ENCODE measurements at places on chromosomes 7 and 10.

- DNase-seq: peak; percentile 98
Measured at GRCh38 chr10:126663328-126663727, 7.2 kb downstream of the C10orf90 start.

DNA sequence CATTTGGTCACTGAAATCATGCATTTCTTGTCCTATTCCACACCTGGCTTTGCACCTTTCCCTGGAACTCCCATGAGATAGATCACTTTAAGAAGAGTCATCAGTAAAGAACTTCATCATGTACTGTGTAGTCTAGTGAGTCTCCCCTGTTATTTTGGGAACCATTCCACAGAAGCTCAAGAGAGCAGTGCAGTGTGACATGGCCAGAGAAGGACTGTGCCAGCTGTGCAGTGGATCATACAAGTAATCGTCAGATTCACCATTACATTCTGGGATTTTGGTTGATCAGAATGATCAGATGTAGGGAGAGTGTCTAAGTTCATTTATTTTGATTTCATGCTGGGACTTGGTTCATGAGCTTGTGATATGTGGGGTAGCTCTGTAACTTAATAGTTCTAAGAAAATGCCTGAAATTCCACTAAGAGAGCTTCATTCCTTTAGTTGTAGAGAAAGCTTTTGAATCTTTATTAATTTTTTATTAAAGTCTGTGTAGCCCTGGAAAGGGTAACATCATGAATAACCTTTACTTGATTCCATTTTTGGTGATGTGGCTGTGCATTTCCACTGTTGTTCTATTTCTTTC lies 166.8 kb downstream of the SUGCT start:
- peak; percentile 78 for DNase-seq

- no peak for DNase-seq
Measured at GRCh38 chr7:30816645-30817370, 45.6 kb downstream of the MINDY4 start.

DNA sequence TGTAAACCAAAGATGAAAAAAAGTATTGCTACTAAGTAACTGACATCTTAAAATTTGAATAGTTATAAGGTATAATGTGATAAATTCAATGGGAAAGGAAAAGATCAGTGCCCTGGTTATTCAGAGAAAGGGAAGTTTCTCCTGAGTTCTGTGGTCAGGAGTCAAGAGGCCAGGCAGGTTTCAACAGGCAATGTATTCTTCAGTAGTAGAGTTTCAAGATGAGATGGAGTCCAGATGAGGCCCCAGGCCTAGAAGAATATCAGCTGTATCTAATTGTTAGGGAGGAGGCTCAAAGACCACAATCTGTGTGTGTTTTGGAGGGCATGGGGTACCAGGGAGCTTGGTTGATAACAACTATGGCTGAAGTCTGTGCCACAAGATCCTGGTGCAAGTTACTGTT lies 101.4 kb upstream of the DLX6 start:
- no peak for DNase-seq

DNA sequence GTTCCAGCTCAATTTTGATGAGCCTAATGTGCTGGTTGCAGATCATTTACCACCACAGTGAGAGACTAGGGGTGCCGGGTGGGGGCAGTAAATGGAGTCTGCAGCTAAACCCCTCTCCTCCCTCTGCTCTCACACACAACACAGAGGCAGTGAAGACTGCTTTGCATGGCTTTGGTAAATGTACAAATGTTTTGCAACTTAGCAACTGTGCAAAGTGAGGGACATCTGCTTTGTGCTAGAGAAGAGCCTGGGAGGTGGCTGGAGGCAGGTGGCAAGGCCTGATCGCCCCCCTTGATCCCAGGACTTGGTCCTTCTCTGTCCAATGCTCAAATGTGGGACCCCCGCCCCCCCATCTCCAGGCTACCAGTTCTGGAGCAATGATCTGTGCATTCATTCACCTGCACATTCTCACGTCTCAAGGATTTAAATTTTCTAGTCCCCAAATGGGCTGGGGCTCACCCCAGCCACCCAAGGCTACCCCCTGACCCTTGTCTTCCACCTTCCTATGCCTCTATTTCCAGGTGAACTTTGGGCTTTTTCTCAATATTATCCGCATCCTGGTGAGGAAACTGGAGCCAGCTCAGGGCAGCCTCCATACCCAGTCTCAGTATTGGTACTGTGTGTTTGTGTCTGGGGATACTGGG lies 11.6 kb downstream of the GHRHR start:
- no peak for DNase-seq

DNA sequence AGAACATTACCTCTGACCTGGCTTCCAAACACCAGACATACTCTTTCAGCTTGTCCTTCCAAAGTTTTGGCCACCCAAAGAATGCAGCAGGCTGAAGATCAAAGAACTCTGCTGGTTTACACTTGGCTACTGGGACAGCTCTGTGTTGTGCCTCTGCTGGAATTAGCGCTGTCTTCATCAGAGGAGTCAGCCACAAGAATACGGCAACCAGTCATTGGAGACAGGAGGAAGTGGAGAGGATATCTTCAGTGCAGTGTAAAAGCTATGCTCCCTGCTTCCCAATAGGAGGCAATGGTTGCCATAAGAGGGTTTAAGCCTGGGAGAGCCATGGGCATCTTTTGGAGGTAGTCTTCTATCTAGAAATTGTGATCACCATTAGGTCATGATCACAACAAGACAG lies 126.7 kb upstream of the WNT16 start:
- DNase-seq: no peak

- peak; percentile 96 for DNase-seq
Measured at GRCh38 chr7:137873979-137874777, 27.4 kb upstream of the DGKI start.

DNA sequence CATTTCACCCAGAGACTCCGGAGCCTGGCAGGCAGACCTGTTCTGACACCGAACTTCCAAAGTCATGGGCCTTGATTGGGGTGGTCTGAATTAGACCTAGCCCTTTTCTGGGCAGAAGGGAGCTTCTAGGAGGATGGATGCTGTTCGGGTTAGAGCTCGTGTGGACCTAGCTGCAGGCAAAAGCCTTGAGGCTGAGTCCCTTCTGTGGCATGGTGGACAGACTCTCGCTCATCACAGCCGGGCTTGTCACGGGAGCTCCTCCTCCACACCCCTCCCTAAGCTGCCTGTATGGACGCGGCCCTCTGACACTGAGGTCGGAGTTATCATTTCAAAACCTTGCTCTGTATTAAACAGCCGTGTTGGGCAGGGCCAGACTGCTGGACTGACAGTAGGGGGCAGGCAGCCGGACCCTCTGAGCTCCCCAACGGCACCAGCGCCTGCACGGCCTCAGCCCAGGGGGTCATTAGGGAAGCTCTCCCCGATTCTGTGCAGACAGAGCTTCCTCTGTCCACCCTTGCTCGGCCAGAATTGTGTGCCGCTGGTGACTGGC lies 2.2 kb downstream of the IRF5 start:
- DNase-seq: no peak

- no peak for DNase-seq
Measured at GRCh38 chr10:79053481-79054202, 15.1 kb upstream of the ZMIZ1 start.

DNA sequence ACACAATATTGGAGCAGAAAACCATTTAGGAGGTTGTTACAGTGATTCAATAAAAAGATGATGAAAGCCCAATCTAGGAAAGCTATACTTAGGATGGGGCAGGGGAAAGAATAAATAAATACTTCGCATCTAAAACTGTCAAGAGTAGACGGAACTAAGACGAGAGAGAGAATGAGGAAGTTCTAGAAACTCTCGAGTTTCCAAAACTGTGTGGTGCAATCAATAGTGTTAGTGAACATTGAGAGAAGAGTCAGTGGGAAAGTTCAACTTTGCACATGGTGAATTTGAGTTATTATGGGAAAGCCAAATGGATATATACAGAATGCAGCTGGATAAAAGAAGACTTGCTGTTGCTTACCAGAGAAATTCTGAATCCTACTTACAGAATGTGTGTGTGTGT lies 133.8 kb upstream of the MEOX2 start:
- no peak for DNase-seq

DNA sequence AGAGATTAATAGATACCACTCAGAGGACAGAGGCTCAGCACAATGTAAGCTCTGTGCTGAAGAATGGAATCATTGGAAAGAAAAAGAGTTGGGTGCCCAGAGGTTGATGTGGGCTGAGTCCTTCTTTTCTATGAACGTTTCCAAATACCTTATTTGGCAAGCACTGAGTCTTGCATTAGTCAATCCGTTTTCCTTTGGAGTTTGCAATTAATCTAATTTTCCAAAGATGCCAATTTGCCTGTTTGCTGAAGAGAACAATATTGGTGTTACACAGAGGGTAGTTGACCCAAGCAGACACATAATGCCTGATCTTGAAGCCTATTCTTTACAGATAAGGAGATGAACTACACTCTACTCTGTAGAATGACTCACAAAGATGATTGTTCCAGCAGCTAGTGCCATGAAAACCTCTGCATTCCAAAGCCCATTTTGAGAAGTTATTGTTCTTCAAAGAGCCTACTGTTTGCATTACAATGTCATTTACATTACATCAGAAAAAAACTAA lies 55.4 kb upstream of the MET start:
- DNase-seq: peak; percentile 67

DNA sequence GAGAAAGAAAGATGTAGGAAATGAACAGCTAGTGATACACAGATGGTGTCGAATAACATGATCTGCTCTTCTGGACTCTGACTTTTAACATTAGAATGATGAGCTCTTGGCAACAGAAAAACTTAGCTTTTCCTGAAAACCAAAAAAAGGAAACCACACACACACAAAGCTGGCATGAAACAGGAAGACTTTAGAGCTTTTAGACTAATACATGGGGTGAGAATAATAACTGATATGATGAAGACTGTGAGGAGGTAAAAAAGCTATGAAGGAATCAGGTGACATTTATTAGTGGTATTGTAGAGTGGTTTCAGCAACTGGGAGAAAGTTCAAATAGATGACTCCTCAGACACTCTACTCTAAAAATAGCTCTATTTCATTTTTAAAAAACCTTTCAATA lies 491.9 kb downstream of the PARD3 start:
- peak; percentile 36 for DNase-seq

GRCh38 chr7:158495786-158496185 lies 91.8 kb downstream of the PTPRN2 start:
- no peak for DNase-seq

GRCh38 chr10:69787681-69788080 lies 14.0 kb upstream of the COL13A1 start:
- no peak for DNase-seq

GRCh38 chr7:121102619-121103018 lies 114.1 kb downstream of the CPED1 start:
- no peak for DNase-seq

DNA sequence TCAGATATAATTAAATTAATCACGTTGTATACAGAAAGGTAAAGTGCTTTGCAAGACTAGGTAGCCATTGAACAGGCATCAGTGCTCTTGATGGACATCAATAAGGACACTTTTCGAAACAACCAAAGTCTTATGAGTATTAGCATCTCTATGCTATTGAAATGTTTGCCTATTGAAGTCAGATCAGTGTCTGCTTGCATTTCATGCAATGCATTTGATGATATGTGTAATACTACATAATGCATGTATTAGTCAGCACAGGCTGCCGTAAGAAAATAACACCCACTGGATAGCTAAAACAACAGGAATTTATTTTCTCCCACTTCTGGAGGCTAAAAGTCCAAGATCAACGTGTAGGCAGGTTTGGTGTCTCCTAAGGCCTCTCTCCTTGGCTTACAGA lies 209.3 kb upstream of the PLXDC2 start:
- DNase-seq: peak; percentile 18

DNA sequence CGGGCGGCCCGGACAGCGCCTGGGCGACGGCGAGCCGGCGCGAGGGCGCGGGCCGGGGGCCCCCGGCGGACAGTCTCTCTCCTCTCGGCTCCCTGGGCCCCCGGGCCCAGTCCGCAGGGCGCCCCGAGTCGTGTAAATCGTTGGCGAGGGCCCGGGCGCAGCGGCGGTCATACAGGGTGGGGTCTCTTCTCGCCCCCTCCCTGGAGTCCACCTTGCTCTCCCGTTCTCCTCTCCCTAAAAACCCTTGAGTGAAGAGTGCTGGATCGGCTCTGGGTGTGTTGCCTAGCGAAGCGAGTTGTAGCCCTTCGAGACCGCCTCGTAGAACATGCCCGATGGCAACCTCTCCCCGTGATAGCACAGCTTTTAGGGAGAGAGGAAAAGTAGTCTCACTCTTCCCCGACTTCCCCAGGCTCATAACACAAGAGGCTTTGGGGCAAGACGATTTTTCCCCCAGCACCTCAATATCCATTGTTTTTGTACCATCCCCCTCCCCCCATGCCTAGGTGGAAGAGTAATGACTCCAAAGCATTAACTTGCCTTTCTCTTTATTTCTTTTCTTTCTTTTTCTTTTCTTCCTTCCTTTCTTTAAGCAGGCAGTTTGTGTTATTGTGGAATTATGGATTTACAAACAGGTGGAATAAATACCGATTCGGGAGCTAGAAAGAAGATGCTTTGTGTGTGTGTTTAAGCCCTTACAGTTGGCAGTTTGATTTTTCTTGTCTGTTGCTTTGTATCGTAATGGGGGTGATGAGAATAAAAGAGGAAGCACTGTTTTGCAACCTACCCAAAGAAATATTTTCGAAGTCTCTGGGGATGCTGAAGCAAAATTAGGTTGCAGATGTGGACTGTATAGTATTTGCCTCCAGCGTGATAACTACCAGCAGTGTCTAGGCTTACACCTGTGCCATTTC lies 822 bp downstream of the SHOC2 start:
- DNase-seq: no peak

GRCh38 chr10:53111529-53111928 lies 338.9 kb upstream of the MBL2 start:
- no peak for DNase-seq

- DNase-seq: no peak
Measured at GRCh38 chr10:97163781-97164501, 21.8 kb downstream of the SLIT1 start.

DNA sequence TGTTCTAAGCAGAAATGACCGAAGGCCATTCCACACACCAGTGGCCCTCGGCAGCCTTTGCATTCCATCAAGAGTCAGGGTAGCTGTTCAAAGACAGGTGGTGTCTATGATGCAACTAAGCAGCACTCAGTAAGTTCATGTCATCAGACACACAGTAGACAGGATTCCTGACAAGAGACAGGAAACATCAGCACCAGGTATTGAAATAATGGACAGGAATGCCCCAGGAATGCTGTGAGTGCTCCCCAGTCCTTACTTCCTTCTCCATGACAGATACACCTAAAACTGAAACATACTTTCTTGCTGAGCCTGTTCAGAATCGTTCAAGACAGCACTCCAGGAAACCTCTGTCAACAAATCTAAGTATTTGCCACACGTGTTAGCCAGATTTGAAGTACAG lies 204.4 kb downstream of the TPST1 start:
- DNase-seq: no peak

DNA sequence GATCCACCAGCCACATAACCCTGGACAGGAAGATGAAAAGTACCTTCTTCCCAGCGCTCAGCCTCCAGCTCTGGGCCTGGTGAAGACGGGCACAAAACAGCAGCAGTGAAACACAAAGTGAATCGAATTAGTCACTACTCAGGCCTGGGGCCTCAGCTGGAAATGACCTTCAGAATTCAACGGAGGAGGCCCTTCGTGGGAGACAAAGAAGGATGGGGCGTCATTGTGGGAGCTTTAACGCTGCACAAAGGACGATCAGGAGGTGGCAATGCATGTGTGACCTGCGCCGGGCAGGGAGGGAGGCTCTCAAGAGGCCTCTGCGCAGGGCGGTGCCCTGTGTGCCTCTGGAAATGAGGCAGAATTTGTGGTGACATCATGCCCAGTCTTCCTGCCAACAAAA lies 161.9 kb downstream of the DNAJB6 start:
- DNase-seq: no peak

- DNase-seq: peak; percentile 45
Measured at GRCh38 chr10:36023939-36024338, 381.8 kb upstream of the FZD8 start.

Data from astrocyte (in vitro differentiated cells and primary cell).